ENCODE measurements at places on chromosomes 3 and 15. TPM values are rescaled to one million over a fixed set of nuclear protein-coding genes. Genes with fewer than 3 reads are reported as not detected.

DNA sequence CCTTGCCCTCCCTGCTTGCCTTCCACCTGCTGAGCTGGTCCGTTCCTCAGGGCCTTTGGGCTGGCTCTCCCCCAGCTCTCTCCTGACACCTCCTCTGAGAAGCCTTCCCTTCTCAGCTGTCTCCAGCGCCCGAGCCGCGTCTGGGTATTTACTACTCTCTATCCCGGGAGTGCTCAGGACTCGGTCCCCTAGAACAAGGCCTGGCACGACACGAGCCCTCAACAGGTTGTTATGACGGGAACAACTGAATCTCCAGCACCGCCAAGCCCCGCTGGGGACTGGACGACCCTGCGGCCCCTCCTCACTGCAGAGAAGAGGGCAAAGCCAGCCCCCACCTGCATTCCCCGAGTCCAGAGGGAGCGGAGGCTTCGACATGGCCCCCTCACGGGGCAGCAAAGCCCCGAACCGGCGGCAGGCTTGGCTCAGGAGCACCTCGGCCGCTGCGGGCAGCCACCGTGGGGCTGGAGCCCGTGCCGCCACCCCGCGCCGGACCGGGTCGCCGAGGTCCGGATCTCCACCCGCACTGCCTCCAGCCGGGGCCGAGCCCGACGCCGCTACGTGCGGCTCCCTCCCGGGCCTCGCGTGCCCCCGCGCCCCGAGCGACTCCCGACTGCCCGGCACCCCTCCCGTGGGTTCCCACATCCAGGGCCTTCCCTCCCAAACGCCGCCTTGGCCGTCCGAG, 792 bp downstream of the TPRA1 start:
- DNase-seq, result no peak

DNA sequence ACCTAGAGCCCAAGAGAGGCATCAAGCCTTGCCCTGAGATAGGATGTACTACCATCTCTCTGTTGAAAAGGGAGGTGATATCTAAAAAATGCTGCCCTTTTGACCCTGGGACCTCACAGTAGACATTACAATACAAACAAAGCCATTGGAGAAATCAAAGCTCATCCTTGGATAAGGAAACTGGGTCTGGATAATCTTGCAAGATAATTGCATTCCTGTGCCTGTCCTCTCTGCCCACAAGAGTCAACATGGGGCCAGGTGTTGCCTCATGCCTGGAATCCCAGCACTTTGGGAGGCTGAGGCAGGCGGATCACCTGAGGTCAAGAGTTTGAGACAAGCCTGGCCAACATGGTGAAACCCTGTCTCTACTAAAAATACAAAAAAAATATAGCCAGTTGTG, 57.3 kb upstream of the DLG1 start:
- no peak for DNase-seq

DNA sequence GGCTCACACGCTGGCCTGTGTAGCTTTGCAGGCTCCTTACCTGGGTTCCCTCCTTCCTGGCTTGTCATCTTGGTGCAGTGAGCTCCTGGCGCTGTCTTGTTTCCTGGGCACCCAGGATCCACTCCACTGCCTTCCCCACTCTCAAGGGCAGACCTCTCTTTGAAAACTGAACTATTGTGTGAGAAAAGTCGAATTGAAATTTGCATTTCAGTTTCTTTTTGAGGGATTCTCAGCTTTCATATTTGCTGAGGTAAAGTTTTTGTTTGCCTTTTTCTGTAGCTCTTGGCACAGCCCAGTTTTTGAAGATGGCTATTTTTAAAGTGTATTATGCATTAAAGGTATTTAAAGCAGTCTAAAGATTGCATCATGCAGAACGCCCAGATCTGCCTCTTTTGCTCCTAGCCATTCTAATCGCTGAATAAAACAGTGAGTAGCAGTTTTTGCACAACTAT, 70.1 kb downstream of the CCK start:
- DNase-seq, result no peak

GRCh38 chr3:30658328-30659052, 52.1 kb downstream of the TGFBR2 start:
- DNase-seq, result peak; percentile 74

The MOBP gene
- total RNA-seq, result not detected

DNA sequence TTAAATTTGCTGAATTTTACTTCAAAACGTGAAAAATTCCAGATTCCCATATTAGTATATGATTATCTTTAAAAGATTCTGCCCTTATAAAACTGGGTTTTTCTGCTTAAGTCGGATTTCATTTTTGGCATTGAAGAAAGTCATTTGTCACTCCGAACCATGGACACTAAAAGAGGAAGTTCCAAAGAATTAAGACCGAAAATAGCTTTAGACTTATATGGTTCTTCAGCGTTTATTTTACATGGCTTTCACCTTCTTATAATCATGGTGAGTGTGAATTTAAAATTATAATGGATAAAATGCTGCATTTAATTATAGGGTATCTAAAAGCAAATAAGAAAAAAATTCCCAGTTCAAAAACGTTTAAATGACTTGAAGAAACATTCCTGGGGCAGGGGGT, 1.0 kb downstream of the C3orf38 start:
- no peak for DNase-seq

DNA sequence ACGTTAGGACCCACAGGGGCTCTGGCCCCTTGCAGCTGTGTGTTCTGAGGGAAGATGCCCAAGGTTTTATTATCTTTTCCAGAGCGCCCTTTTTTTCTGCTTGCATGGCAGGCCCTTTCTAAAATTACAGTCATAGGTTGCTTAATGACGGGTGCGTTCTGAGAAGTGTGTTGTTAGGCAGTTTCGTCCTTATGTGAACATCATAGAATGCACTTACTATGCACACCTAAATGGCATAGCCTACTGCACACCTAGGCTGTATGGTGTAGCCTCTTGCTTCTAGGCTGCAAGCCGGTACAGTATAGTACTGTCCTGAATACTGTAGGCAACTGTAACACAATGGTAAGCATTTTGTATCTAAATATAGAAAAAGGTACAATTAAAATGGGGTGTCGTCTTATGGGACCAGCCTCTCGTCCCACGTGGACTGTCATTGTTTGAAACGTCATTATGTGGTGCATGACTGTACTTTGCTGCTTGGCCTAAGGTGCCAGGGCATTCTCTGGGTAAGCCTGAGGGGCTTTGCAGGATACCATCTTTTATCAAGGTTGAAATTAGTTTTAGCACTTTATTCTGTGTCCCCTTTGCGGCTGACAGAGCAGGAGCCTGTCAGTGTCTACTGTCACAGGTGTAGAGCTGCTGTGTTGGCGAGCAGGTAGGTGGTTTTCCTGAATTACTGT, 10.9 kb downstream of the KLF13 start:
- DNase-seq, result no peak

The CASR gene
- not detected for total RNA-seq

The ITGA11 gene
- 0.77 TPM for total RNA-seq

DNA sequence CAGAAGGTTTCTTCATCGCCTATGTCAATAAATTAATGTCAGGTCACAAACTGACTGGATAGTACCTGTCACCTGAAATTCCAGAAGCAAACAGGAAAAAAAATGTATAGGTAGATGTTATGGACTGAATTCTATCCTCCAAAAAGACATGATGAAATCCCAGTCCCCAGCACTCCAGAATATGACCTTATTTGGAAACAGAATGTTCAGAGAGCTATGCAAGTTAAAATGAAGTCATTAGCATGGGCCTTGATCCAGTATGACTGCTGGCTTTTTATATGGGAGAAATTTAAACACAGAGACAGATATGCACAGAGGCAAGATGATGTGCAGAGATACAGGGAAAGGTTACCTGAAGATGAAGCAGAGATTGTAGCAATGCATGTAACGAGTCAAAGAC, 953.4 kb downstream of the ZPLD1 start:
- no peak for DNase-seq

DNA sequence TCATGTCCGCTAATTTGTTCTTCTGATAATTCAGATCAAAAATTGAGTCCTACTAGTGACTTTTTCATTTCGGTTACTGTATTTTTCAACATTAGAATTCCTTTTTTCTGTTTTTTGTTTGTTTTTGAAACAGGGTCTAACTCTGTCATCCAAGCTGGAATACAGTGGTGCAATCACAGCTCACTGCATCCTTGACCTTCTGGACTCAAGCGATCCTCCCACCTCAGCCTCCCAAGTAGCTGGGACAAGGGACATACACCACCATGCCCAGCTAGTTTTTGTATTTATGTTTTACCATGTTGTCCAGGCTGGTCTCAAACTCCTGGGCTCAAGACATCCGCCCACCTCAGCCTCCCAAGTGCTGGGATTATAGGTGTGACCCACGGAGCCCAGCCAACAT, 8.0 kb upstream of the INO80 start:
- no peak for DNase-seq

The TGM4 gene
- not detected for total RNA-seq

- DNase-seq, result no peak
These were observed 94.8 kb downstream of the SHQ1 start for GRCh38 chr3:72753495-72753894.

DNA sequence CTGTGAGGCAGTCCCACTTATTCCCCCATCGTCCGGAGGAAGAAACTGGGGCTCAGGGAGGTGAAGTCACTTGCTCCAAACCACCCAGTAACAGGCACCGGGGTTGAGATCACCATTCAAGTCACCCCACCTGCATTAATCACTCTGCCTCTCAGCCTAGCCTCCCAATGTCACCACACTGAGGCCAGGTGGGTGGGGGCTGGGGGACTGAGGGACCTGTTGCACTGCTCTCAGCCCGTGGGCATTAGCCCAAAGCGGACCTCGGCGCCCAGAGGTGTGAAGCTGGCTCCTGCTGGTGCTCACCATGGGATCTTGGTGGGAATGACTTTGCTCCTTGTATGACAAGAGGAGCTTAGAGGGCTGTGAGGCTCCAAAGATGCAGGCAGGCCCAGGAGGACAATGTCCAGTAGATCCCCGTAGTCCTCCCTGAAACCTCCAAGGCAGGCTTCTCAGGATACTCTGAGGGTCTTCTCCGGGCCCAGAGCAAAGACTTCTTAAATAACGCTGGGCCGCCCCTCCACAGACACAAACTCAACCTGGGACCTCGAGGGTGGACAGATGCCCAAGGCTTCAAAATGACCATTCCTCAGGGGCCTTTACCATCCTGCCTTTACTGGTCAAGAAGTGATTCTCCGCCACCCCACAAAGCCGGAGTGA, 1.7 kb downstream of the NT5DC2 start:
- DNase-seq, result no peak

DNA sequence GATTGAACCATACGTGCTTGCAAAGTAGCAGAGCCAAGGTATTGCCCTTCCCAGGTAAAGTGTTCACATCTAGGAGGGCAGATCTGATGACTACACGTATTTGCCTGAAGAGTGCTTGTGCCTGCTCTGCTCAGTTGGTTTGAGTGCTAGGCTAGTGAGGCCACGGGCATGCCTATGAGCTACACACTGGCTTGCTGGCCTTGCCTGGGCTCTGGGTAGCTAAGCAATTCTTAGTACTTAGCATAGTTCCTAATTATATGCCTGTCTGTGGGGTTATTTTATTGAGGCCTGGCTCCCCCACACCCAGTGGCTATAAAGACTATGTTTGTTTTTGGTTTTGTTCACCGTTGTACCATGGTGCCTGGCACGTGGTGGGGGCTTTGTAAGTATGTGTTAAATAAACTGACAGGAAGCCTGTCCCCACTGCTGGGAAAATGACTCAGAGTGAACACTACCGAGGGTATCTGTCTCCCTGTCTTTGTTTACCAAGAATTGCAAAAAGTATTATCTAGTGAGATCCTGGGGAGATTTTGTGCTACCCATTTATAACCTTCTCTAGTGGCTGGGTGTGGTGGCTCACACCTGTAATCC, 72.1 kb upstream of the ETV5 start:
- peak; percentile 49 for DNase-seq

DNA sequence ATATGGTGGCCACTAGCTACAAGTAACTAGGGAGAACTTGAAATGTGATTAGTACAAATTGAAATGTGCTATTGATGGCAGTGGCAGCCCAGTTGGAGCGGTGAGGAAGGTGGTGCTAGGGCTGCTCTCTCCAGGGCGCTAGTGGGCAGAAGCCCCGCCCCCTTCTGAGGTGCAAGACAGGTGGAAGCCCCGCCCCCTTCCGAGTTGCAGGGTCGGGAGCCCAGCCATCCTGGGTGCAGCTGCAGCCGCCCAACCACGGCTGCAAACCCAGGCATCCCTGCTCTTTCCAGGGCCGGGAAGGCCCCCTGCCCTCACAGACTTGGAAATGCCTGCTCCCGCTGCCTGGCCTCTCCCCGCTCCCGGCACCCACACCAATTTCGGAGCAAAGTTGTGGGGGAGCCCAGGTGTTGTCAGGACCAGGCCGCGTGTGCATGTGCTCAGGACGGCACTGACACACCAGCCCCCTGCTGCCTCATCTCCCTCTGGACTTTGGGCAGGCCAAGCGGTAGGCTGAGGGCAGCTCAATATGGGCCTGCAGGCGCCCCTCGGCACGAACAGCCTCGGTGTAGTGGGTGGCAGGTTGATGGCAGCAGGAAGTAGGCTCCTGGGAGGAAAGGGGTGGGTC, 10.0 kb downstream of the ATR start:
- DNase-seq, result no peak

- DNase-seq, result peak; percentile 87
These were observed 354.2 kb upstream of the IL12A start for GRCh38 chr3:159634483-159634882.

- no peak for DNase-seq
These were observed 21.0 kb upstream of the FGD5 start for GRCh38 chr3:14797731-14798130.

- no peak for DNase-seq
These were observed 95.1 kb upstream of the PHLDB2 start for GRCh38 chr3:111763968-111764367.

- DNase-seq, result no peak
These were observed 332.7 kb upstream of the SLCO3A1 start for GRCh38 chr15:91520850-91521249.

DNA sequence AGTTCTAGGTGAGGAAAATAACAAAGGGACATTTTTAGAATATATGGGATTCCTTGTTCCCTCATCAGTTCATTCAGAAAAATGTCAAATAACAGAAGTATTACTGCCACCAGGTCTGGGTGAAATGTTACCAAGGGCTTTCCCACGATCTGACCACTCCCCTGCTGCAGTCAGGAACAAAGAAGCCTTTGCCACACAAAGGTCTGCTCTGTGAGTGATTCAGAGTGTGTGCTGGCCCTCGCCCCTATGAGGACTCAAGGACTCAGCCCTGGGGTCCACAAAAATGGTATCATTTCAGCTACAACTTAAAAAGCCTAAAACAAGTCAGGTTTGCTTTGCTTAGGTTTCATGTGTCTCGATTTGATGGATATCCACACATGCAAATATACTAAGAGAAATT, 5.0 kb downstream of the MKRN3 start:
- peak; percentile 39 for DNase-seq

- DNase-seq, result peak; percentile 21
These were observed 6.9 kb upstream of the IL16 start for GRCh38 chr15:81189583-81190283.

The CNTN4 gene
- total RNA-seq, result not detected
